ENCODE measurements at places on chromosomes 4 and X. TPM values are rescaled to one million over a fixed set of nuclear protein-coding genes. Genes with fewer than 3 reads are reported as not detected.

The CXorf49 gene
- not detected for total RNA-seq

The MAOB gene
- total RNA-seq, result not detected

The PLAC8 gene
- total RNA-seq, result 6.7 TPM

The FAM241A gene
- total RNA-seq, result 0.62 TPM

The USP38 gene
- total RNA-seq, result 20.3 TPM

The FRYL gene
- 30.0 TPM for total RNA-seq

The RIBC1 gene
- 2.6 TPM for total RNA-seq

The GPR34 gene
- total RNA-seq, result not detected

The TBC1D14 gene
- 54.7 TPM for total RNA-seq

The F8A2 gene
- not detected for total RNA-seq

The TSPYL2 gene
- 8.5 TPM for total RNA-seq

The RASGEF1B gene
- total RNA-seq, result not detected

The NPFFR2 gene
- total RNA-seq, result not detected

The PNMA6F gene
- total RNA-seq, result not detected

The GSTCD gene
- 15.1 TPM for total RNA-seq

The RBM47 gene
- total RNA-seq, result 2.8 TPM

The FGF16 gene
- not detected for total RNA-seq

The ETDB gene
- total RNA-seq, result not detected

The ADGRA3 gene
- 31.1 TPM for total RNA-seq

The RS1 gene
- not detected for total RNA-seq

Measured in A172 (cell line).